ENCODE measurements at places on chromosomes 2 and 18. TPM values are rescaled to one million over a fixed set of nuclear protein-coding genes. Genes with fewer than 3 reads are reported as not detected.

Gene DLGAP1
- total RNA-seq, result 0.34 TPM

Gene CYB5A
- 85.2 TPM for total RNA-seq

Gene C1GALT1C1L
- 0.34 TPM for total RNA-seq

Gene STEAP3
- 15.4 TPM for total RNA-seq

Gene COLEC12
- 144 TPM for total RNA-seq

Gene UGT1A5
- not detected for total RNA-seq

Gene PRSS56
- not detected for total RNA-seq

Gene GPC1
- total RNA-seq, result 61.6 TPM

Gene SOWAHC
- total RNA-seq, result 7.7 TPM

Gene DSC2
- total RNA-seq, result 0.09 TPM

Gene CPO
- total RNA-seq, result 0.17 TPM

Gene TEX261
- total RNA-seq, result 34.9 TPM

Gene RNF125
- 1.0 TPM for total RNA-seq

Gene SP140
- 0.32 TPM for total RNA-seq

Gene MARCHF4
- under 0.01 TPM for total RNA-seq

Gene GPR55
- not detected for total RNA-seq

Gene FOXD4L1
- under 0.01 TPM for total RNA-seq

Gene ASB18
- not detected for total RNA-seq

Gene IL36A
- not detected for total RNA-seq
